Urinary bladder (tissue), 4 donors: ENCODE measurements at places on chromosomes 3 and 15. TPM values are rescaled to one million over a fixed set of nuclear protein-coding genes. Genes with fewer than 3 reads are reported as not detected.
A peak's percentile ranks its signal among the peaks of the same experiment; 100 is the strongest.

GRCh38 chr15:56168394-56168793 lies 75.3 kb downstream of the RFX7 start:
- DNase-seq = no peak

- DNase-seq = no peak
Measured at GRCh38 chr3:112411425-112411824, 78.5 kb downstream of the CD200 start.

DNA sequence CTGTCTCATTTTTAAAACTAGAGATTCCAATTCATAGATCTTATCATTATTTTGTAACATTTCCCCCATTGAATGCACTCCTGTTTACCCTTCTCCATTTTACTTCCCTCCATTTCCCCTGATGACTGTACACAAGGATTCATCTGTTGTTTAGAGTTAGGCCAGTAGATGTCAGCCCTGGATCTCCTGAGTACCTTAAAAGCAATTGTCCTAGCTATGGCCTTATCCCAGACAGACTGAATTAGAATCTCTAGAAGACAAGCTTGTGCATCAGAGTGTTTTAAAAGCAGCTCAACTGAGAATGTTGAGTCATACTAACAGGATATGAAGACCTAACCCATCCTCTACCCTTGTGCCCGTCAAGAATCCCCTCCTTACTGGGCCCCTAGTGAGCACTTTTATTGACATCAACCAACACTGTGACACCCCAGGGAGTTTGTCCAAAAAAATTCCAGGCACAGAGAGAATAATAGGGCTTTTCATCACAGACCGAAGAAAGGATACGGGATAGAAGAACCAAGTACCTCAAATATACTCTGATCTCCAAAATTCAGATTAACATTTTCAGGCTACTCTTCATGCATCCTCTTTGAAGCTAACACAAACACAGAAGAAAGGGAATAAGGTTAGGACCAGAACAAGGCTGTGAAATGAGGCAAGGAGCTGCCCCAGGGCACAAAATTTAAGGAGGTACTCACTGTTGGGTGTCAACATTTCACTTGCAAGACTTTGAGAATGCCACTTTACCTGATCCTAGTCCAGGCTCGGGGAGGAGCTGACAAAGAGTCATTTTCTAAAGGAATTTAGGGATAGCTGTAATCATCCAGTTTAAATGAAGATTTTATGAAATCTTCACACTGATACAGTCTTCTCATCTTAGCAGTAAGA lies 17.1 kb downstream of the ZBED2 start:
- no peak for DNase-seq

DNA sequence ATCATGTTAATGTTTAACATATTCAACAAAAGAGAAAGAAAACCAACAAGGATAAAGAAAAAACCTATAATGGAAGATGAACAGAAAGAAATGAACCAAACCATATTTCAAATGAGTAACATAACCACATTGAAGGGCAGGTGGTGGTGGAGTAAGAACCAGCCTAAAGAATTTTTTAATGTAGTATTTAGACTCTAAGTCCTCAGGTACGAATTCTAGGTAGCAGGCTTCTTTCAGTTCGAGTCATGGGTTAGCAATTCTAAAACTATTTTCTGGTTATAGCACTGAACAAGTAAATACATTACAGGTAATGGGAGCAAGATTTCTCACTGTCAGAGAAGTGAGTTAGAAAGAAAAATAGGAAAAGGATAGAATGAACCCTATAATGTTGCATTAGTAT lies 24.4 kb downstream of the DCBLD2 start:
- no peak for DNase-seq

GRCh38 chr15:35142578-35142977 lies 57.5 kb upstream of the NANOGP8 start:
- no peak for DNase-seq

GRCh38 chr15:99628374-99629001 lies 62.7 kb downstream of the MEF2A start:
- DNase-seq = no peak

- no peak for DNase-seq
Measured at GRCh38 chr15:70398694-70399093, 301.0 kb upstream of the TLE3 start.

- DNase-seq = no peak
Measured at GRCh38 chr15:66713843-66714508, 11.9 kb downstream of the SMAD6 start.

Gene QTRT2
- 9.9 TPM for polyA plus RNA-seq

DNA sequence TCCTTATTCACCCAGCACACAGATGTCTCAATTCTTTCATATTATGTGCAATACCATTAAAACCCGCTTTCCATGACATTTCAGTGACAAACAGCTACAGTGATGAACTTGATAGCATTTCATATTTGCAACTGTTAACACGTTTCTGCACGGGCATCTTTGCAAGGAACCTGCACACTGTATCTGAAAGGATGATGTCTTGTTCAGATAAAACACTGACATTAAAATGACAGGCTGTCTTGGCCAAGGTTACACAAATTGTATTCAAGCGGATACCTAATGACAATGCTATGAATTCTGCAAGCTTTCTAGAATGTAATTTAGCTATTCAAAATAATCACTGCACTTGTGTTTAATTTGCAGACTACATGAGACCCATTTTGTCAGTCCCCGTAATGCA lies 529.2 kb downstream of the FOXP1 start:
- DNase-seq = no peak

Gene CISH
- polyA plus RNA-seq = 7.9 TPM

GRCh38 chr3:193775421-193776077 lies 182.5 kb downstream of the OPA1 start:
- DNase-seq = no peak

DNA sequence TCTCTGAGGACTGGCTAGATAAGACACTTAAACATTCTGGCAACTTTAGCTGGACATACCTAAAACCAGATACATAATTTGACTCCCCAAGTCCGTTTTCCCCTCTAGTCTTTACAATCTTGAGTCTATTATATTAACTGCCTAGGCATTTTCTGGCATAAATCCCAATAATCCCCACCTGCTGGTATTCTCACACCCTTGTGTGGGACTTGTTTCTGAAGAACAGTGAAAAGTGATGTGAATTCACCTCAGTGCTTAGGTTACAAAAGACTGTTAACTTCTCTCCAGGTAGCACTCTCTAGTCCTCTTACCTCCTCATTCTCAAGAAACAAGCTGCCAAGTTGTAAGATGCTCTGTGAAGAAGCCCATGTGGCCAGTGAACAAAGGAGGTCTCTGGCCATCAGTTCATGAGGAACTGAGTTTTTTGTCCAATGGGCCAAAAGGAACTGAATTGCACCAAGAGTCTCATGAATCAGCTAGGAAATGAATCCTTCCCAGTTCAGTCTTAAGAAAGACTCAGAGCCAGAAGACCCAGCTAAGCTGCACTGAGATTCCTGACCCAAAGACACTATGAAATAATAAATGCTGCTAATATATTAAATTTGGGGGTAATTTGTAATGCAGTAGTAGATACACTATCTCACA lies 4.1 kb downstream of the OSBPL11 start:
- DNase-seq = no peak

Gene PEX5L
- 0.03 TPM for polyA plus RNA-seq

- DNase-seq = peak; percentile 72
Measured at GRCh38 chr15:65421360-65422215, 1.2 kb downstream of the IGDCC4 start.

DNA sequence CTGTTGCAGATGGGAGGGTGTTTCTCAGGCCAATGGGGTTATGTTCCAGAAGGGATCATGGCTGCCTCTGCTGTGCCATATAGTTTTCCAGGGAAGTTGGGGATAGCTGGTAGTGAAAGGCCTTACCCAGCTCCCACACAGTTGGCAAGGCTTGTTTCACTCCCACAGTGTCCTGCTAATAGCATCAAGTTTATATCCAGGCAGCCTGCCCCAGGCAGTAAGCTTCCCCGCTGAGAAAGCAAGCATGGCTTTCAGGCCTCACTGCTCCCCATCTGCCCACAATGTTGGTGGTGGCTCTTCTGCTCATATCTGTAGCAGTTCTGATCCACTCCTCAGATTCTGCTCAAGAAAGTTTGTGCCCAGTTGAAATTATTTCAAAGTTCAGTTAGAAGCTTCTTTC lies 50.9 kb upstream of the DCBLD2 start:
- no peak for DNase-seq

DNA sequence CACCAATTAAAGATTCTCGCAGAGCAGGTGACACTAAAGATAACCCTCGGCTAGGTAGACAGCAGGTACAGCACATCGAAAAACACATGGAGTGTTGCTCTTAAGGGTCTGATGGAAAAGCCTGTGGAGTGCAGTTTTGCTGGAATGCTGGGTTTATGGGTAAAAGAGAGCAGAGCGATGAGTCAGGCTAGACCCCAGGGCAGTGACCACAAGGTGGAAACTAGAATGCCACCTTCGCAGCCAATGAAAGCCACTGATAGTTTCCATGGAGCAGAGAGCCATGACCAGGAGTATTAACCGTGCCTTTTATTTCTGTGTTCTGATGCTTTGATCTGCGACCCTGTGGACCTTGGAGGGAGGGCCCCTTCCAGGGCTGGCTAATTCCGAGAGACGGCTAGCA lies 149.8 kb downstream of the GABRB3 start:
- DNase-seq = no peak

DNA sequence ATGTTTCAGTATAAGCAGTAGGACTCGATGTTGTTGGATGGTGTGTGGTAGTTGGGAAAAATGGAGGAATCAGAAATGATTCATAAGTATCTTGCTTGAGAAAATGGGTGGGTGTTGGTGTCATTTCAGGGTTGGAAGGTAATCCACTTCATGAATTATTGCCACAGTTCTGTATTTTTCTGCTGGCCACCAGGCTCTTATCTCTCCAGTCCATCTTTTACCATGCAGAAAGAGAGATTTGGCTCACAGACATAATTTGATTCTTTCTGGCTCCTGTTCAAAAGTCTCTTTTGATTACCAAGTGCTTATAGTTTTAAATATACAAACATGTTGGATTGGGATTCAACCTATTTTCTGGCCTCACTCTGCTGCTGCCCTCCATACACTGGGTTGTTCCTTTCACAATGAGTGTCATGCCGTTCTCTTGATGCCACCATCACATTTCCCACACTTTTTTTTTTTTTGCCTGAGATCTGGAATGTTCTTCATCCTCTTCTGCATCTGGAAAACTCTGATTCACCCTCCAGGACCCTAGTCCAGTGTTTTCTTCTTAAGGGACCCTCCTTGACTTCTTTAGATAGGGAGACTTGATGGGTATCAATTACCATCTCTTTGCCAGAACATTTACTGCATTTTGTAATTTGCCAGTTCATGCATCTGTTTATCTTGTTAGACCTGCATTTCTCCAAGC lies 69.4 kb upstream of the GAP43 start:
- DNase-seq = no peak

Gene IFRD2
- 52.9 TPM for polyA plus RNA-seq

Gene SLC24A5
- not detected for polyA plus RNA-seq

DNA sequence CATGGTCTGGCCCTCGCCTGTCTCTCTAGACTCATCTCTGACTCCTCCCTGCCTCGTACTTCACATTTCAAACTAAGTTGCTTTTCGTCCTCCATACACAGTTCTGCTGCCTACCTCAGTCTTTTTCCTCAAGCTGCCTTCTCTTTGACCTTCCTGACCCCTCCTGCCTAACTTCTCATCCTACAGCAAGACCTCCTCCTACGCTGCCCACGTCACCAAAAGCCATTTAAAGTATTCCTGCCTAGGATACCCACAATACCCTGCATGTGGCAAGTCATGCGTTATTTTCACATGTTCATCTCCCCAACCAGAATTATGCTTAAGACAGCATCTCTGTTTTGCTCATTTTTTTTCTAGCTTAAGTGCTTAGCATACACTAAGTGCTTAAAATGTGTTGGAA lies 56.7 kb downstream of the LHFPL4 start:
- DNase-seq = no peak

GRCh38 chr3:46102780-46103130 lies 75.5 kb upstream of the XCR1 start:
- DNase-seq = no peak

GRCh38 chr15:98451236-98451635 lies 197.1 kb upstream of the IGF1R start:
- no peak for DNase-seq

Gene STX19
- 0.14 TPM for polyA plus RNA-seq

DNA sequence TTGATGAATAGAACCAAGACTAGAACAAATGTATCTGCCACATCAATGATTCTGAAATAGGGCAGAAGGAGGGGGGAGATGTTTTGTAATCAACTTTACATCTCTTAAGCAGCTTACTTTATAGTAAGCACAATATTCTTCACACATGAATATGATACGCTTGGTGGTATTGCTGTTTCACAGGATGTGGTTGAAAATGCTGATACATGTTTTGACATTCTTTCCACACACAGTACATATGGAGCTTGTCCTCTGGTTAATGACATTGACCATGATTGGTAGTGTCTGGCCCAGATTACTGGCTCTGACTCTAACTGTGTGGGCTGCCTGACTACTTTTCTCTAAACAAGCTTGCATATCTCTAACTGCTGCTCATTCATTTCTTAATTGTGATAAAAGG lies 168.9 kb downstream of the KLHL25 start:
- DNase-seq = no peak

DNA sequence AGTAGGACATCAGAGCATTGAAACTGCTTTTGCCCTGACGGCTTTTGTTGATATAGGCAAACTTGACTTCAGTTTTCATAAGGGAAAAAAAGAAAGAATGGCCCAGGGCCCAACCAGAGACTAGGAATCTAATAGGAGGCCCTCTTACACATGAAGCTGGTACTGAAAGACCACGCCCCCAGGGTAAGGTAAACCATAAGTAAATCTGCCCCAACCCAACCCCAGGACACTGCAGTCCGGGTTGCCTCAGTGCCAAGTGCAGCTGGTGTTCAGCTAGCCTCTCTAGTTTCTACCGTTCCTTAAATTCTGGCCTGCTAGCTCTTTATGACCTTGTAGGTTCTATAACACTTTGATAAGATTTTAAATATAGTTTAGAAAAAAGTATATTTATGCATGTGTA lies 136.7 kb downstream of the AQP9 start:
- DNase-seq = no peak

Gene HRH1
- polyA plus RNA-seq = 6.3 TPM

DNA sequence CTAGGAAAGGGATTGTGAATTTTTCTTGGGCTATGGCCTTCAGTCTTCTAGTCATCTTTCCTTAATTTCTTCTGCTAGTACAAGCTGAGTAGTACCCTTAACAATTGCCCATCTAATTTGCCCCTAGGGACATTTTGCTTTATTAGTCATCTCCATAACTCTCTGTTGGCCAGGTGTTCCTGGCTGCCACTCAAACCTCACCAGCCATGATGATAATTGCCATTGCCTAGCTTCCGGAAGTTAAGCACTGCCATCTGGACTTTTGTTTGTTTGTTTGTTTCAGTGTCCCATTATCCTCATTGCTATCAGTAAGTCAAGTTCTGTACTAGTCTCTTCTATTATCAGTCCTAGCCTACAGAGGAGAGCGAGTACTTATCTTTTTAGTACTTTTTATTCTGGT lies 36.6 kb upstream of the UBL7 start:
- no peak for DNase-seq

Gene SI
- not detected for polyA plus RNA-seq

Gene MYZAP
- 152 TPM for polyA plus RNA-seq

Gene LOXL1
- 57.9 TPM for polyA plus RNA-seq

Gene GOLGA8G
- not detected for polyA plus RNA-seq

GRCh38 chr3:42527368-42527917 lies 25.0 kb downstream of the VIPR1 start:
- no peak for DNase-seq

- DNase-seq = no peak
Measured at GRCh38 chr3:11362600-11362999, 90.4 kb downstream of the ATG7 start.

Gene NOX5
- polyA plus RNA-seq = 0.19 TPM

Gene ABHD5
- polyA plus RNA-seq = 25.0 TPM
